ENCODE measurements at places on chromosomes 1 and 21. TPM values are rescaled to one million over a fixed set of nuclear protein-coding genes. Genes with fewer than 3 reads are reported as not detected.

DNA sequence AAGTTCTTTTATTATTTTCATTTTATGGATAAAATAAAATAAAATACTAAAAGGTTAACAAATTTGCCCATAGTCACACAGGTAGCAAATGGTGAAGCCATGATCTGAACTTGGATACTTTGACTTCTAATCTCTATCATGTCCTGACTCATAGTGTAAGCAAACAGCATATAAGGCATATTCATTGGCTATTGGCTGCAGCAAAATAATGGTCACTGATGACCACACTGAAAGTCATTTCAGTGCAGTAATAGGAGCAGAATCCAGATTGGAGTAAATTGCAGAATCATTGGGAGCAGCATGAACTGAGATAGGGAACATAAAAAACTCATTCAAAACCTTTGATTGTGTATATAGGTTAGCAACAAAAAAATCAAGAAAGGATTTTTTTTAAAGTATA, 262.9 kb downstream of the PLA2G4A start:
- no peak overlapping the region for H3K27ac ChIP-seq
- no peak overlapping the region for H3K4me3 ChIP-seq
- no peak for DNase-seq
- no peaks in the 10 kb centered on the region for H3K27me3 ChIP-seq
- H3K4me1 ChIP-seq, result no peaks in the 10 kb centered on the region
- no peaks in the 10 kb centered on the region for H3K36me3 ChIP-seq

GRCh38 chr1:179155615-179156014, 73.7 kb downstream of the TOR3A start:
- no peak overlapping the region for H3K27ac ChIP-seq
- H3K4me3 ChIP-seq, result no peak overlapping the region
- no peaks in the 10 kb centered on the region for H3K27me3 ChIP-seq
- H3K4me1 ChIP-seq, result no peaks in the 10 kb centered on the region
- no peaks in the 10 kb centered on the region for H3K36me3 ChIP-seq
- DNase-seq, result no peak

The UBQLN4 gene
- polyA plus RNA-seq, result 24.6 TPM

DNA sequence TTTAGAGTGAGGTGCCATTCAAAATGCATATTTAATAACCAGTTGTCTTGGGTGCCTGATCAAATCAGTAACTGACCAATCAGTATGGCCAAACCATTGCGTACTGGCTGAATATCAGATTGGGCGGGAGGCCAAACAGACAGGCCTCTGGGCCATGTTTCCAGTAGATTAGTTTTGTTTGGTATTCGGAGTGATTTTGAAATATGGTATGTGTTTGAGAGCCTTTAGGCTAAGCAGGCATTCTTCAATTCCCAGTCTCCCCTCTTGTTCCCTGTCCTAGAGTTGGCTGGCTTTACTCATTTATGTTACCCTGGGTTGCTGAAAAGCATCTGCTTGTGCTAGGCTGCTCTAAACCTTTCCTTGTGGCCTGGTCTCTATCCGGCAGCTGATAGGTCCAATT, 80.1 kb downstream of the BACH1 start:
- H3K4me1 ChIP-seq, result no peaks in the 10 kb centered on the region
- DNase-seq, result no peak
- H3K27me3 ChIP-seq, result no peaks in the 10 kb centered on the region
- no peak overlapping the region for H3K4me3 ChIP-seq

The IL19 gene
- polyA plus RNA-seq, result 0.41 TPM

The ZNF683 gene
- not detected for polyA plus RNA-seq

DNA sequence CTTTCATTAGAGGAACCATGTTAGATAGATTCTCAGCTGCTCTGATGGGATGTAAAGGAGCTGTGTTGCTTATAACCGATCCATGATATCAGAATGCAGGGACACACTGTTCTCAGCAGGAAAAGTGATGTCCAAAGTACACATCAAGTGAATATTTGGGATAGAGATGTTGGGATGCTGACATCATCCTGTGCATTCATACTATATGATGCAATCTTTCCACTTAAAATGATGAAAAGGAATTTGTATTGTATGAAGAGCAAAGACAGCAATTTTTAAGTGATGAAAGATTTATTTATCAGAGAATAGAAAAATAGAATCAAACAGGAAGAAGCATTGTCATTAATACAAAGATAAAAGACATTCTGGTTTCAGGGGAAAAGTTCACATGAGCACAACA, 110.1 kb downstream of the ERG start:
- H3K27me3 ChIP-seq, result no peaks in the 10 kb centered on the region
- H3K36me3 ChIP-seq, result no peaks in the 10 kb centered on the region
- H3K4me1 ChIP-seq, result no peaks in the 10 kb centered on the region
- H3K4me3 ChIP-seq, result no peak overlapping the region
- no peak overlapping the region for H3K27ac ChIP-seq
- DNase-seq, result no peak

The OR14K1 gene
- not detected for polyA plus RNA-seq

DNA sequence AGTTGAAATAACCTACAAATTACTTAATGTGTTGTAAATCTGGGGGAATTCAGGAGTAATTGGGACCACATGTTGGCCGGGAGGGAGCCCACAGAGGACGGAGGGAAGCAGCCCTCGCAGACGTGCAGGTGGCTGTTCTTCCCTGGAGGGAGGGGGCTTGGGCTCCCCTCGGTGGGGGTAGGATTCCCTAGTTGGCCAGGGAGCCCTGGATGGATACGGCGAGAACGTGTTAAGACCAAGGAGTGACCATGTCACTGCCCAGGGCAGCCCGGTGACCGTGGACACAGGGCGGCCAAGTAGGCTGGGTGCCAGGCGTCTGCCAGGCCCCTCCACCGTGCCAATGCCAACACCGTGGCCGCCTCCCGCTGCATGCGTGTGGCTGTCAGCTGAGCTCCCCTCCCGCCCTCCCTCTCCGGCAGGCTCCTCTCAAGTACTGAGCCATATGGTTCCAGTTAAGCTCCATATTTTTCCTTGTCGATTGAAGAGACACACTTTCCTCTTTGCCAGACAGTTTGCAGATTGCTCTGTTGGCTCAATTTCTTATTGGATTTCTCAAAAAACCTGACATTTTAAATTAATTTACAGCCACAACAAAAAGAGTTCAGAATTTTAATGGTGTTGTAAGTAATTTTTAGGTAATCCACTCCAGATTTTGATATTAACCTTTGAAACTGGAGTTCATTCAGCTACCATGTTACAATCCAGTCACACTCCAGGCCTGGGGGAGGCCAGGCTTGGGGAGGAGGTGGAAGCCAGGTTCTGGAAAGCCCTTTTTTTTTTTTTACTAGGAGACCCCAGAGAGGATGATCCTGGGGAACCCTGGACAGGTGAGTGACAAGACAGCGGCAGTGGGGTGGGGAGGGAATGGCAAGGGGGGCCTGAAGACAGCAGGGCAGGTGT, 71.2 kb downstream of the CASZ1 start:
- peak; percentile 87 for DNase-seq
- H3K36me3 ChIP-seq, result no peaks in the 10 kb centered on the region
- H3K27me3 ChIP-seq, result no peaks in the 10 kb centered on the region
- H3K4me1 ChIP-seq, result peaks cover 49% of the 10 kb centered on the region

DNA sequence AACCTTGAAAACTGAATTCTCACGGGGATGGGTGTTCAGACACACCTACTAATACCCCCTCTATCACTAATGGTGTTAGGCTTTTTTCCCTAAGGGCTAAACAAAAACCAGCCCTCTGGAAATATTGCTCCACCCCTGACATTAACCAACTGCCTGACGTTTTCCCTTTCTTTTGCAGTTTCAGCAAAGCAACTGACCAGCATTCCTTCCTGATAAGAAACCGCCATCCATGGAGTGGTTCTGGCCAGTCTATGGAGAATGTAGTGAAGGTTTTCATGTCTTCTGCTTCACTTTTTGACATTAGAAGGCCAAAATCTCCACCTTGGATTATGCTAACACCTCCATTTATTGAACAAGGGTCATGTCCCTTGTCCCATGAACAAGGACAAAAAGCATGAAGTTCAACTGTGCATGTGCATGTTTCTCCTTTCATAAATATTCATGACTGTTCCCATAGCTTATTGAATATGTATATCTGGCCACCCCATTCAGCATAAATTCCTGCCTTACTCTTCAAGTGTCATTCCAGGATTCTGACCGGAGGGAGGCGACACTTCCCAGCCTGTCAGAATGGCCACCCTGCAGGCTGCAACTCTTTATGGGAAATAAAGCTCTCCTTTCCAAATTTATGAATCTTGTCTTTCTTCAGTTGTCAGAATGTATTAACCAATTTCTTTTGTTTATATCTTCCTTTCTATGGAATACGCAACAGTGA, 314.3 kb downstream of the HHIPL2 start:
- no peaks in the 10 kb centered on the region for H3K36me3 ChIP-seq
- no peaks in the 10 kb centered on the region for H3K4me1 ChIP-seq
- H3K27me3 ChIP-seq, result no peaks in the 10 kb centered on the region
